Right renal cortex interstitium (tissue), 3 donors: ENCODE measurements at places on chromosomes 7 and 10.

- DNase-seq = no peak
Observed at GRCh38 chr7:46636022-46636421, 715.0 kb upstream of the IGFBP3 start.

DNA sequence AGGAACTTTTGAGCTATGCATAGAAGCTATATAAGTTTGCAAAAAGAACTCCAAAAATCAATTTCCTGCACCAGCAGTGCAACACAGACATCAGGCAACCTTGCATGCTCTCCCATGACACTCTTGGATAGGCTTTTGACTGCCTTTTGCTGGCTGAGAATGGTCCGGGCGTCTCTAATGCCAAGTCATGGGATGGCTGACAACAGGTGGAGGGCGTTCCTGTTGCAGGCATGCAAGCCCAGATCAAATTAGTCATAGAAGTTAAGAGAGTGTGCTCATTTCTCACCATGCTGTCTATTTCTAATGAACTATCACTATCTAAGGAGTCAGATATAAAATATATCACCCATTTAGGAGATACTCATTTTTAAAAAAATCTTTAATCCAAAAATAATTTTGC is 8.4 kb downstream of the PLCE1 start:
- DNase-seq = no peak

DNA sequence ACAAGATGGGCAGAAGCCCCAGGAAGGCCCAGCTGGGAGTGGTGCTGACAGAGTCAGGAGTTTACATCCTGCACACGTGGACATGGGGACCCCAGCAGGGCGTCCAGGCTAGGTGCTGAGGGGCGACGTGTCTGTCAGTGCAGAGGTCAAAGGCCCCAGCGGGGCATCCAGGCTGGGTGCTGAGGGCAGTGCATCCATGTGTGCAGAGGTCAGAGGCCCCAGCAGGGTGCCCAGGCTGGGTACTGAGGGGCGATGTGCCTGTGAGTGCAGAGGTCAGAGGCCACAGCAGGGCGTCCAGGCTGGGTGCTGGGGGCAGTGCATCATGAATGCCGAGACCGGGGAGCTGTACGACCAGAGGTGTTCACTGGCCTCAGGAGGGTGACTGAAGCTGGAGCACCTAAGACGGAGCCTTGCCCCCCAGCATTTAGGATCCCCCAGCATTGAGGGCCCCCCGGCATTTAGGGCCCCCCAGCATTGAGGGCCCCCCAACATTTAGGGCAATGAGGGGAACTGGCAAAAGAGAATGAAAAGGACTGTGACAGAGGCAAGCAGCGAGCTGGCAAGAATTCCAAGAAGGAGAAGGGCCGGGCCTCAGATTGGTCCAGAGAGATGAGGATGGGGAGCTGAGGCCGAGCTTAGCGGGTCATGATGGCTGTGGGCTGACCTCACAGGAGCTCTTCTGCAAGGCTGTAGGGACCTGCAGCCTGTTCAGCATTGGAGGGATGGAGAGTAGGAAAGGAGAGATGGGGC is 474.9 kb downstream of the PTPRN2 start:
- DNase-seq = no peak

DNA sequence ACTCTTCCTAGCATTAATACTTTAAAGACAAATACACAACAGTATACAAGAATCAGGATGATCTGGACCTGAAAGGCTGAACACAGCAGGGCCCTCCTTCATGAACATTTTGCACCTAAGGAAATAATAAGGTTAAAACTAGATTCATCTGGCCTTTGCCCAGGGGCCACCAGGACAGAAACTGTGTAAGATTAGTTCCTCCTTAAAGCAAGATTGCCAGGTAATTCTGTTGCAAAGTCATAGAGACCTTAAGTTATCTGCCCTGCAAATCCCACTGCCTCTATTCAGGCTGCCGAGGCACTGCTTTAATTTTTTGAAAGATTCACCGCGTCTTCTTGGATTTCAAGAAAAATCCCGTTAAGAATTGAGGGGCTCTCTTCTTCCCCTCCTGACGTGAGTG is 1.6 kb upstream of the KIAA1217 start:
- no peak for DNase-seq

DNA sequence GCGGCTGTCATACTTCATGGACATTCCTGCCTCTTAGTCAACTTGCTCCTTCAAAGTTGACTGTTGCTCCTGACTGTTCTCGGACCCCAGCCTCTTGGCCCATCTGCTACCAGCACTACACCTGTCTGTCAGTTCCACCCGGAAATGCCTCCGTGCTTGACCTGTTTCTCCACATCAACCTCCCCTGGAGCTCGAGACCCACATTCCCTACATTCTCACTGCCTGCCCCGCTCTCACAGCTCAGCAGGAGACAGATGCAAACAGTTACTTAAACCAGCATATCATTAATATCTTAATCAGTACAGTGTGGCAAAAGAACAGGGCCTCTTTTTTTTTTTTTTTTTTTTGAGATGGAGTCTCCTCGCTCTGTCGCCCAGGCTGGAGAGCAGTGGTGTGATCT is 174.3 kb downstream of the NRP1 start:
- no peak for DNase-seq

DNA sequence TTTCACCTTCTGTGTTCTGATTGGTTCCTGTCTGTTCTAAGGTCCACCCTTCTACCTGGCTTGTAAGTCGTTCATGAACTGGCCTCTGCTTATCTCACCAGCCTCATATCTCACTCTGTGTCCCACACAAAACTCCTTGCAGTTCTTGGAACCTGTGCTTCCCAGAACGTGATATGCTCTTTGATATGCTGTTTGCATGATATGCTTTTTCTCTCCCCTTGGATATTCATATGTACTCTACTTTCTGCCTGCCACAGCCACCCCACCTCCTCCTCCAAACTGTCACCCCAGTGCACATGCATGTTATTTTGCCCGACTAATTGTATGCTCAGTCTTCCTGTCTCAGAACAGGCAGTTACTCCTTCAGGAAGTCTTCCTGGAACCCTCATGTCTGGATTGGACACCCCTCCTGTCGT is 1.9 kb upstream of the ITPRIP start:
- DNase-seq = no peak

GRCh38 chr10:99369551-99369950 is 40.4 kb downstream of the CNNM1 start:
- no peak for DNase-seq

DNA sequence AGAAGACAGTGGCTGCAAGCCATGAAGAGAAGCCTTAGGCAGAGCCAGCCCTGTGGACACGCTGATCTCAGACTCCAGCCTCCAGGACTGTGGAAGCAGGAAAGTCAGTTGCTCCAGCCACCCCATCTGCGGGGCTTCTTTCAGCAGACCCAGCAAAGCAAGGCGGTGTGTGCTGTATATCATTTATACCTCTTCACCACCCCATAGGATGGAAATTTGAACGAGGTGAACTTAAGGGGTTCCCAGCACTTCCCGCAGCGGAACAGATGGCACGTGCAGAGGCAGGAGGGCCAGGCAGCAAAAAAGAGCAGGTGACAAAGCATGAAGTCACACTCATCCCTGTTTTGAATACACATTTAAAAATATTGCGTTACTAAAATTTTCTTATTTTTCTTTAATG is 159.4 kb downstream of the ADARB2 start:
- DNase-seq = no peak

- no peak for DNase-seq
Observed at GRCh38 chr7:104950754-104951153, 63.3 kb upstream of the KMT2E start.

DNA sequence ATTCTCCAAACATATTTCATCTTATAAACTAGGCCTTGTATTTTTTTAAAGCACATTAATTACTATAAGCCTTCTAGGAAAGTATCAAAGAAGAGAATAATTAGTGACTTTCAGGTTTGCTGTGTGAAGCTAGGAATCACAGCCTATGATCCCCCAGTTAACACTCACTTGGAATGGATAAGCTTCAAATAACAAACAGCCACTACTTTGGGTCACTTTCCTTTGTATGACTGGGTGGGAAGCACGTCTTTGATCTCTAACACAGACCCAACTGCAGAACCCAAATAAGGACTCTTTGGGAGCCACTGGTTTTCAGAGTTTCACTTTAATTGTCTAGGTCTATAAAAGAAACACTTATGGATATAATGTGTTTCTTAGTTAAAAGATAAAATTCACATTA is 769.3 kb downstream of the MAGI2 start:
- no peak for DNase-seq

- DNase-seq = no peak
Observed at GRCh38 chr10:114002422-114002821, 41.2 kb upstream of the ADRB1 start.

DNA sequence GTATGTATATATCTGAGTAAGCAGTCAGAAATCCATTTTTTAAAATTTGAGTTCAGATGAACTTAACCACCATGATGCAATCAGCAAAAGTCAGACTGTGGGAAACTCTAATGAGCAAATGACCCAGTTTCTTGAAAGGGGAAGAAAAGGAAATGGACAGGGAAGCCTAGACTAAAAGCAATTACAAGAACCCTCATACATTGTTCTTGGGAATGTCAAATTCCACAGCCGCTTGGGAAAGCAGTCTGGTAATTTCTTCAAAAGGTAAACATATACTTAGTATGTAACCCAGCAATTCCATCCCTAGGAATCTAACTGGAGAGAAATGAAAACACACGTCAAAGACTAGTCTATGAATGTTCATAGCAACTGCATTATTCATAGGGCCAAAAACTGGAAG is 16.4 kb upstream of the FOXK1 start:
- DNase-seq = no peak

GRCh38 chr10:49837051-49837478 is 74.9 kb upstream of the OGDHL start:
- no peak for DNase-seq

- peak; percentile 23 for DNase-seq
Observed at GRCh38 chr7:123916240-123916724, 8.8 kb upstream of the SPAM1 start.

- DNase-seq = no peak
Observed at GRCh38 chr7:13898957-13899670, 90.4 kb downstream of the ETV1 start.
